DMS79 (cell line): ENCODE measurements at places on chromosomes 11 and 22.

- DNase-seq = peak; percentile 19
These were observed 3.3 kb upstream of the RAG1 start for GRCh38 chr11:36564376-36565030.

GRCh38 chr11:37984991-37985390 is 1387.0 kb upstream of the RAG2 start:
- no peak for DNase-seq

DNA sequence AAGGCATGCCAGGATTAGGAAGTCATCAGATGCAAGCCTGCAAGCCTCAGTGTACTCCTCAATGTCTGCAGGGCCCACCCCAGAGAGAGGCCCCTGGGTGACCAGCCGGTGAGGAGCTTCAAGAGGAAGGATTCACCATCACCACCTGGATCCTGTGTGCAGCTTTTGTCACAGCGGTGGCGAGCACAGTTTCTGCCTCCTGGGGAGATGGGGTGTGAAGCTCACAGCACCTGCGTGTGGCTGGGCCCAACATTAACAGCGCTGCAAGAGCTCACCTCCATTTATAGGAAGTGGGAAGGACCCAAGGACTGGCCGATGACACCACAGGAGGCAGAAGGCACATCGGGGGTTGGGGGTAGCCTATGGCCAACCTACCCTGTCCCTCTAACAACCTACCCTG is 235.3 kb downstream of the CTTN start:
- DNase-seq = no peak

GRCh38 chr11:117866526-117866925 is 9.9 kb downstream of the FXYD6 start:
- DNase-seq = no peak

GRCh38 chr11:128022007-128022368 is 565.4 kb downstream of the ETS1 start:
- no peak for DNase-seq

DNA sequence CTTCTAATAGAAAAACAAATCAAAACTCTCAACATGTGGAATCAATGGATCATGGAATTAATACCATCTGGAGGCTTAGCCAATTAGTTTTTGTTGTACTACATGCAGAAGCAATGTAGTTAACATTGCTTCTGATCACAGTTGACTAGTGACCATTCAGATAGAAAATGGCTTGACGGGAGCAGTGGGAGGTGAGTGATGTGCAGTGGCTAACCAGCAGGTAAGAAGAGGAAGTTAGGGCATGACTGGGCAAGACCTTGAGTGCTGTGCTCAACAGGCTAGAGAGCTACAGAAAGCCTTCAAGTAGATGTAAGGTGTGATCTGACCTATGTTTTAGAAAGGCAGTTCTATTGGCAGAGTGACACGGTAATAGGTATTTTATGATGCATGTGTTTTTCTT is 60.7 kb upstream of the ALKBH3 start:
- DNase-seq = no peak

GRCh38 chr22:24157822-24158135 is 23.5 kb upstream of the SUSD2 start:
- no peak for DNase-seq

DNA sequence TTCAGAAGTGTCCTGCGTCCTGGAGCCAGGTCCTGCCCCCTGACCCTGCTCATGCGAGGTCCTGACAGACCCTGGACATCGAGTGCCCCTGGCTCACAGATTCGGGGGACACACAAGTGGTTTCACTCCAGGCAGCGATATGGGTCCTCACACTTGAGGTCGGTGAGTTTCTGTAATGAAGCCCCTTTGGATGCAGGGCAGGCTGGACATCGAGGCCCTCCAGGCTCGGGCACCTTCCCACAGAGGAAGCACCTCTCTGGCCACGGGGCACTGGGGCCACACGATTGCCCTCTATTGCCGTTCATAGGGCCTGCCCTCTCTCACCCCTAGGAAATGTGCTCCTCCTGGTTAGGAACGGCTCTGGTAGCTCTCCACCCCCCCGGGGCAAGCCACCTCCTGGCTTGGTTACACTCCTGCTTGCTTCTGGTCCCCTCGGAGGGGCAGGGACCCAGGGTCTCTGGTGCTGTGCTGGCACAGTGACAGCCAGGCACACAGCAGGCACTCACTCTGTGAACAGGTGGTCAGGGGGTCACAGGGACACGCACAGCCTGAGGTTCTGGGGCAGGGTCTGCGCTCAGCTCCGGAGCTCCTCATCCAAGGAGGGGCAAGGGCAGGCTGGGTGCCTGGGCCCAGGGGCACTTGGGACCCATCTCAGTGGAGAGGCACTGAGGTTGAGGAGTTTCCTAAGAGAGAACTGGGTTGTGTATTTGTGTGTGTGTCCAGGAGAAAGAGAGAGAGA is 907.7 kb downstream of the BRD1 start:
- no peak for DNase-seq

DNA sequence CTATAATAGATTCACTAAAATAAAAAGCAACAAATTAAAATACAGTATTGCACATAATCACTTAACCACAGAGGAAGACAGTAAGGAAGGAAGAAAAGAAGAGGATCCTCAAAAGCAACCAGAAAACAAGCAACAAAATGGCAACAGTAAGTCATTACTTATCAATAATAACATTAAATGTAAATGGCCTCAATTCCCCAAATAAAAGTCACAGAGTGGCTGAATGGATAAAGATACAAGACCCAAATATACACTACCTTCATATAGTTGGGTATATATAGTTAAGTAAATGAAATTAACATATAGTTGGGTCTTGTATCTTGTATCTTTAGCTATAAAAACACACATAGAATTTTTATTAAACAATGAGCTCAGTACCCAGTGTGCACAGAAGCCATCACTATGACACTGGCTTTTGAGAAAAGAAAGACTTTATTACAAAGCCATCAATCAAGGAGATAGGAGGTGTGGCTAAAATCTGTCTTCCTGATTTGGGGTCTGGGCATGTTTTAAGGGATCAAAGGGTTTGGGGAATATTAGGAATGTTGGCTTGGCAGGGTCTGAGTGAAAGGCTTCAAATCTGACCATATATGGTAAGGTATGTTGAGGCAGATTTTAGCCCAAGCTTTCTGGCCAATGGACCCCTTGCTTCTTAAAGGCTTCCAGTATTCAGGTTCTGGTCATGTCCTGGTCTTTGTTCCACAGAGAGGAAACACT is 13.4 kb upstream of the GLYAT start:
- no peak for DNase-seq

GRCh38 chr11:61754534-61755482 is 2.4 kb downstream of the MYRF start:
- no peak for DNase-seq
